ENCODE measurements at places on chromosomes 16 and 17. TPM values are rescaled to one million over a fixed set of nuclear protein-coding genes. Genes with fewer than 3 reads are reported as not detected.

KRT32 gene
- not detected for total RNA-seq

KRT33B gene
- not detected for total RNA-seq

GPR139 gene
- total RNA-seq: not detected

HYDIN gene
- 1.2 TPM for total RNA-seq

OR3A2 gene
- not detected for total RNA-seq

DUSP3 gene
- total RNA-seq: 42.8 TPM

RNF151 gene
- total RNA-seq: not detected

AATK gene
- total RNA-seq: 15.2 TPM

DNA sequence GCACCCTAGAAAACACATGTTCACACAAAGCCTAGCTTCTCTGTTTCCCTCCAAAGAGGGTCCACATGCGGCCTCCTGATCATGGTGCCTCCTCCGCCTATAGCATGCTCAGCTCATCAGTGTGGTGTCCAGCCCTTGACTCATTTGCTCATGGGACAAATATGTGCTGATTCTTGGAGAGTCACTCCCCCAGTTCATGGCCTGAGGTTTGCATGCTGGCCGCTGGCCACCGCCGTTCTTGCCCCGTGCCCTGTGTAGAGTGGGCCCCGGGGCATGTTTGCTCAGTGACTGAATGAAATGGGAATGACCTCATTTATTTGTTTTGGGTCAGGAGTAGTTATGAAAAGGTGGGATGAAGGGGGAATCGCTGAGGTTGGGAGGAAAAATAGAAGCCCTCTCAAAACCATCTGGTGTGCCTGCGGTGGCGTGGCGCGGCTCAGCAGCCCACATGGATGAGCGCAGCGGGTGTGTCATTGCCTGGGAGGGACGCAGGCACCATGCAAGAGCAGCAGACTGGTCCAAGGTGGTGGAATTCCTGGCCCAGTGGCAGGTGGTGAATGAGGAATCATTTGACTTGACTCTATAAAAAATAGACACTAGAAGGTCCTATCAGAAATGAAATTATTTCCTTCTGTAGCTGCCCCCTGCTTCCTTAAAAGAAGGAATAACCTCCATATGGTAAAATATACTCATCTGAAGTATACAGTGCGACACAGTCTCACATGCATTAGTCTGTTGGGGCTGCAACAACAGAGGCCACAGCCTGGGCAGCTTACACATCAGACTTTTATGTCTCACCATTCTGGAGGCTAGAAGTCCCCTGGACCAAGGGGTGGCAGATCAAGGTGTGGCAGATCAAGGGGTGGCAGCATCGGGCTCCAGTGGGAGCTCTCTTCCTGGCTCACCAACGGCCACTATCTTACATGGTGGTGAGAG lies 31.7 kb downstream of the CRISPLD2 start:
- no peak overlapping the region for H3K27ac ChIP-seq
- DNase-seq: no peak
- H3K27me3 ChIP-seq: no peaks in the 10 kb centered on the region
- peaks cover 29% of the 10 kb centered on the region for H3K36me3 ChIP-seq

DNA sequence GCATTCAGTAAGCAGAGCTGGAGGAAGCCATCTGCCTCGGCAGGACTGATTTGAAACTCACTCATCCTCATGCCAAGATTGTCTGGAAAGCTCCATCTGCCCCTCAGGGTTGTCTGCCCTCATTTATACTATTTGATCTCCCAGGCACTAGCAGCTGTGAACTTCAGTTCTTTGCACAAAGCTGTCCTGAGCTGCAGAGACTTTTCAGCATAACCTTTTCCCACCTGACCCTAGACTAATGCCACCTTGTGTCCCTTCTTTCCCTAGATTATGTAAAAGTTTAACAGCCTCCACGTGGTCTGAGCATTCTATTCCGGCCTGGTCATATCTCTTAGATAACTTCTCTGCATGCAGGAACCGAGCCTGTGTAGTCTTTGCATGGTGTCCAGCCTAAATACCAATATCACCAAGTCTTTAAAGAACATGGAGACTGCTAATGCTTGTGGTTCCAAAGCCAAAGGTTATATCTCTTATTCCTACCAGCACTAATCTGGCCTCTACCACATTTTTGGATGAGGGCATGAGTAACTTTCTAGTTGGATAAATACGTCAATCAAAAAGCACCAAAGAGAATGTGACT lies 29.1 kb downstream of the STAT5A start:
- no peak overlapping the region for H3K27ac ChIP-seq
- H3K4me1 ChIP-seq: peaks cover 8% of the 10 kb centered on the region
- no peak for DNase-seq
- peaks cover 38% of the 10 kb centered on the region for H3K36me3 ChIP-seq
- H3K27me3 ChIP-seq: no peaks in the 10 kb centered on the region
- no peak overlapping the region for H3K4me3 ChIP-seq

DNA sequence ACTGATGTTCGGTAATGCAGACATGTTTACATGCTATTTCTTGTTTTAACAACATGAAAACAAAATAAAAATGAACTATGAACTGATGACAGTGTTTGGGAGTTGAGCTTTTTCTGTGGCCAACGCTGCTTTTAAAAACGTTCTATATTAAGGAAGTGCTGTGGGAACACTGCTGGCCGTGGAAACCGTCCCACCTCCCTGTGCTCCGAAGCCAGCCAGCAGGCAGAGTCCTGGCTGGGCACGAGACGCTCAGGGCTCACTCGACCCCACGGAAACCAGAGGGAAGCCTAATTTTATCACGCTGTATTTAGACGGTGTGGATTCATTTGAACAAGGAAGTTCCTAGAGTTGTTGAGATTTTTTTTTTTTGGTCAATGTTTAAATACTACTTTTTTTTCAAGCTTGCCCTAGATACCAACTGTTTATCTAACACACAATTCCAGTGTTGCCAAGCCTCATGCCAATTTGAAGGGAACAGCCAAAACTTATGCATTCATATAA lies 25.8 kb downstream of the ADCY9 start:
- no peaks in the 10 kb centered on the region for H3K27me3 ChIP-seq
- no peak overlapping the region for H3K4me3 ChIP-seq
- no peak overlapping the region for H3K27ac ChIP-seq
- H3K4me1 ChIP-seq: peaks cover 4% of the 10 kb centered on the region
- no peaks in the 10 kb centered on the region for H3K36me3 ChIP-seq
- no peak for DNase-seq

DNA sequence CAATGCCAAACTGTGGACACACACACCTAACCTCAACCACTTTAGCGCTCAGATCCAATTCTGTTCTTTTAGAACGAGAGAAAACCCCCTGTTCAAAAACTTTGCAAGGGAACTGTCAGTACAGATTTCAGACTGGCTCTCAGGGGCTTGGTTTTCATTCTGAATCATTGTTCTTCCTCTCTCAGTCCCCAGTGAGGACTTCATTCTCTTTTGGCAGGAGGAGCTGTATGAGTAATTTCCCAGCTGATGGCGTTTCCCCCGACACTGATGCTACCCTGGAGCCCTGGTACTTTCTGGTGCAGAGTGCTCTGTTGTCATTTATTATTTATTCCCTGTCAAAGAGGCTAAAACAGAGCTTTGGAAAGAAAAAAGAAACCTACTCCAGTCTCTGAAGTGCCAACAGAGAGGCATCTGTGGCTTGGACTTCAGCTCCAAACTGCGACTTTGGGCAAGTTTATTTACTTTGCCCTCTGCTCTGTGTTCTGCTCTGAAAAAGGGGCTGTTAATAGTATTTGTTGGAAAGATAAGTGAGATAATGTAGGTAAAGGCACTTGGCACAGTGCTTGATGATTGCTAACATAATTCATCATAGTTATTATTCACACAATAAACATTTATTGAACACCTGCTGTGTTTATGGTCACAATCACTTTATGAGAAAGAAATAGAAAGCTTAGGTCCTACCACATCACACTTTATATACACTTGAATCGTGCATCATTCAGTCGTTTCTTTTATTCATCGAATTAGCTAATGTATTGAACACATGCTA lies 28.3 kb downstream of the ETV4 start:
- H3K27ac ChIP-seq: no peak overlapping the region
- peaks cover 24% of the 10 kb centered on the region for H3K36me3 ChIP-seq
- no peaks in the 10 kb centered on the region for H3K27me3 ChIP-seq
- no peaks in the 10 kb centered on the region for H3K4me1 ChIP-seq
- DNase-seq: no peak
- H3K4me3 ChIP-seq: no peak overlapping the region

DNA sequence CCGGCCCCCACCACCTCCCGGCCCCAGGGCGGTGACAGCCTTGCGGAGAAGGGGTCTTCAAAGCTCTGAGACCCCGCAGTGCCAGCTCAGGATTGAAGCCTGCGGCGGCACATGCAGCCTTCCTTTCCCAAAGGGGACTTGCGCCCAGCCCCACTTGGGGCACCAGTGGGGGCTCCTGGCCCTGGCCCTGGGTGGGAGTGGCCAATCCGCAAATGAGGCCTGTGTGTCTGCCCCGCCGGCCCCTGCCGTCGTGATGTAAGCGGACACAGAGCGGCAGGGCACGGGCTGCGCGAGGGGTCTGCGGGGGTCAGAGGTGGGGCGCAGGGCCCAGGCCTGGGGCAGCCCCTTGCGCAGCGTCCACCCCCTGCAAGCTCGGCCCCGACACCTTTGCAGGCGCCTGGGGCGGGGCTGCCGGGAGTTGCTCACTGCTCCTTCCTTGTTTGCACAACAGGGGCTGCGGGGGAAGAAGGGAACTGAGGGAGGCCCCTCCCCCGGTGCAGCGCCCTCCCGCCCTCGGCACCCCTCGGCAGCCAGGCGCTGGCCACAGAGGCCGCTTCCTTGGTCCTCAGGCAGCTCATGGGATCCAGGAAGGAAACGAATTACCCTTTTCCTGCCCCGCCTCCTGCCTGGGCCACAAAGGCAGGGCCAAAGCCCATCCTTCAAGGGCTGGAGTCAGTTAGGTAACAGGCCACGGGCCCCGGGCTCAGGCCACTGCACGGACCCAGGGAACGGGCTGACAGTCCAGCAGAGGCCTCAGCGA lies 2.9 kb downstream of the SLC16A3 start:
- peaks cover 14% of the 10 kb centered on the region for H3K27me3 ChIP-seq
- no peak for DNase-seq
- no peak overlapping the region for H3K27ac ChIP-seq

GRCh38 chr17:44826123-44826790 lies 3.8 kb downstream of the GJC1 start:
- H3K27ac ChIP-seq: no peak overlapping the region
- DNase-seq: no peak
- H3K27me3 ChIP-seq: no peaks in the 10 kb centered on the region
- H3K36me3 ChIP-seq: no peaks in the 10 kb centered on the region
- H3K4me1 ChIP-seq: peaks cover 24% of the 10 kb centered on the region
- no peak overlapping the region for H3K4me3 ChIP-seq

DNA sequence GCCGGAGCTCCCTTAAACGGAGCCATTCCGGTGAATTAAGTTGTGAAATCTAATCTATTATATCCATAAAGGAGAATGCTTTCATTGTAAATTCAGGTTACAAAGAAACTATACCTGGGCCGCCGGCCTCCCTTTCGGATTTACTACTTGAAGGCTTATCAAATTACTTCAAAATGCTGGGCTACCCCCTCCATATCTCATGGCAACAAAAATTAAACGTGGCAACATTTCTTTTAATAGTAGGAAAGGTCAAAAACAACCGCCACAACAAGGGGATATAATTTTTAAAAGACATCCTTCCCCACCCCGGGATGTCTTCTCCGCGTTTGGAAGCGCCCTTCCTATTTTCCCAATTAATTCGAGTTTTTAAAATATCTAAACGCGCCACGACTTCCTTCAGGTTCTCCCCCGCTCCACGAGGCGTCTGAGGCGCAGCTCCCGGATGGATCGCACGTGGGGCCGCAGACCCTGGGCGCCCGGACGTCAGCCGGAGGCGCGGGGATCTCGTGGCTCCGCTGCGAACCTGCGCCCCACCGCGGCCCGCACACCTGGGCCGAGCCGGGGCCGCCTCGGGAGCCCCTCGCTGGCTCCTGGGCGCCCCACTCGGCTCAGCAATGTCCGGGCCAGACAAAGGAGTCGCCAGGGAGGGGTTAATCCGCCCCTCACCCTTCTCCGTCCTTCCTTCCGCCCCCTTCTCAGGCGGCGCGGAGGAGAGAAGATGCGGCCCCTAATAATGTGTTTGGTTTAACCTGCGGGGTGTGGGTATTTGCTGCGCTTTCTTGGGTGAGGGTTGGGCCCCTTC lies 47.4 kb upstream of the SLC38A10 start:
- no peaks in the 10 kb centered on the region for H3K27me3 ChIP-seq
- peaks cover 30% of the 10 kb centered on the region for H3K4me1 ChIP-seq
- DNase-seq: no peak

DNA sequence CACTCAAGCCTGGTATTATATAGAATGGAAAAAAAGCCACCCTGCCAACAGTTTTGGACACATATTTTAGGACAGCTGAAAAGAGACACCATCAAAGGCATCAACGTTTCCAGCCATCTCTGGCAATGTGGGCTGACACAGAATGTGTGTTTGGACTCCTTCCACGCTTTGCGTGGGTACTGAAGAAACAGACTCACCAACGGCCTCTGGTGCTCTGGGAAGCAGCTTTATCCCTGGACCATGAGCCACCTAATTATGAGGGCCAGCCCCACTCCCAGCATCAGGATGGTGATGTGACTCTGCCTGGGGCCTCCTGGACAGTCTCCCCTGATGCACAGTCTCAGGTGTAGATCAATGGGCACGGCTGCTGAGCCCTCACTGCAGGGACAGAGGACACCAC lies 27.9 kb downstream of the CCDC57 start:
- H3K4me1 ChIP-seq: no peaks in the 10 kb centered on the region
- no peak overlapping the region for H3K27ac ChIP-seq
- peaks cover 28% of the 10 kb centered on the region for H3K36me3 ChIP-seq

Measured in mesothelial cell of epicardium (in vitro differentiated cells).